Kidney (tissue), 22 donors: ENCODE measurements at places on chromosomes 7 and 10.

- no peak for DNase-seq
Observed at GRCh38 chr7:26188206-26188956, 12.2 kb downstream of the HNRNPA2B1 start.

DNA sequence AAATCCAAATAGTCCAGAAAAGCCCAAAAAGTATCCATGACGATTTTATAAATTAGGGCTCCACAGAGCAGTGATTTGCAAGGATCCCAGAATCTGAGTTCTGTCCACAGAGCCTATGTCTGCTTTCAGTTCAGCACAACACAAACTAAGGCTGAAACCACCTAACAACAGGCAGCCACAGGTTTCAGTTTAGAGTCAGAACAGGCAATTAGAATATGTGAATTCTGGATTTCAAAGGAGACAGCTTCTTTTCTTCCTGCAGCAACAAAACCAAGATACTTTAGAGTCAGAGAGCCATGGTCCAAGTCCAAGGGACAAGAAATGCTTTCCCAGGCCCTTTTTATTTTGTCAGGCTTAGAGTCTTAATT is 23.6 kb downstream of the IFIT3 start:
- DNase-seq = peak; percentile 66

DNA sequence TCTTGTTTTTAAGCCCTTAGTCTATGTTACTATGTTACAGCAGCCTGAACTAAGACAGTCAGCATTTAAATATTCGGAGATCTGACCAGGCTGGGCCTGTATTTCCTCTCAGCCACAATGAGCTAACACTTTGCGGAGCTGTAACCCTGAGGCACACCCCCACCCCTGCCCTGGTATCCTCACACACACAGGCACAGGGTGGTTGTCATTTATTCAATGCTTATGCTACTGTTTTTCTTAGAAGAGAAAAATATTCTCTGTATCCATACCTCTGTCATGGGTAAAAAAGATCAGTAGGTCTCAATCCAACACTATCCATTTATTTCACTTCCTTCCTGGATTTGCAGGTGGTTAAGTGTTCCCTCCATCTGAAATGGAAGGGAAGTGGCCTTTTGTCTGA is 80.3 kb upstream of the TRIL start:
- DNase-seq = peak; percentile 23

DNA sequence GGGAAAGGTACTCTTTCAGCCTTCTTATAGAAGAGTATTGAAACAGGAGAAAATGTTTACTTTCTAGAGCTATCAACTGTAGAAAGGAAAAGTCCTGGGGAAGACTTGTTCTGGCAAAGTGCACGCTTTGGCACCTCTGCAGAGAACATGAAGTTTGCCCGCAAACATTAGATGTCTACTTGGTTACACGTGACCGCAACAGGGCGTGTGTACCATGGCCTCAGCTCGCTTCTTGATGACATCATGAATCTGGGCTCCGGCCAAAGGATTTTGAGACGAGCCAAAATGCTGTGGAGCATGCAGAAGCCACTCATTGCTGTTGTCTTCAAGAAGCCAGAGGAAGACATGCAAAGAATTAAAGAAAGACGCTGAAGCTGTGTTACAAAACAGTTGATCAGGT is 8.6 kb upstream of the TAS2R60 start:
- DNase-seq = no peak

DNA sequence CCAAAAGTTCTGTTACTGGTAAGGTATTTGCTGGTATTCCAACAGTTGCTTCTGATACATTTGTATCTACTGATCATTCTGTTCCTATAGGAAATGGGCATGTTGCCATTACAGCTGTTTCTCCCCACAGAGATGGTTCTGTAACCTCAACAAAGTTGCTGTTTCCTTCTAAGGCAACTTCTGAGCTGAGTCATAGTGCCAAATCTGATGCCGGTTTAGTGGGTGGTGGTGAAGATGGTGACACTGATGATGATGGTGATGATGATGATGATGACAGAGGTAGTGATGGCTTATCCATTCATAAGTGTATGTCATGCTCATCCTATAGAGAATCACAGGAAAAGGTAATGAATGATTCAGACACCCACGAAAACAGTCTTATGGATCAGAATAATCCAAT is 131.0 kb downstream of the AASS start:
- DNase-seq = no peak

DNA sequence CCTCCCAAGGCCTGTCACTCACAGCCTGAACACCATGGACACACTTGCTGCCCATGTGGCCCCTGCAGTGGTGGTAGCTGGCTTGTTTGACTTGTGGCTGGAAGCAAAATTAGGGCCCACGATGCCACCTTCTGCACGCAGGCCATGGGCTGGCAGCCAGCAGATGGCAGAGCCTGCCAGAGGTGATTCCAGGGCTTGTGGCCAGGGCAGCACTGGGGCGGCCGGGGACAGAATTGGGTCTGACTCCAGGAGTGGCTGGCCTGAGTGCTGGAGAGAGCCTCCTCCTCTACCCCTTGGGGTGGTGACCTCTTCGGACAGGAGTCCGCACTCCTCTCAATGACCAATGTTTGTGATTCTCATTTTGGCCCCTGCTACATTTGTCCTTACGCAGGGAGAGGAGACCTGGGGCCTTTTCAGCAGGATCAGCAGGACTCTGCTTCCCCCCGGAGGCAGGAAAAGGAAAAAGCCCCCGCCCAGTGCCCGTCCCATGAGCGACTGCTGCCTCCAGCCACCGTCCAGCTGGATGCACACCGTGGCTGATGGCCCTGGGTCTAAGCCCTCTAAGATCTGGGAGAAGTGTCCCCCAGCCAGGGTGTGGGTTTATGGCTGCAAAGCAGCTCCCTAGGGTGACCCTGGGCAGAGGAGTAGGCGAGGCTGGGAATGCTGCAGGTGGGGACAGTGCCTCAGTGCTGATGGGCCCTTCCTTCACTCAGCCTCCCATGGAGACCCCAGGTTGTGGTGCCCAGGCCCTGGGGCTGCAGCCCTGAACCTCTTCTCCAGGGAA is 26.5 kb downstream of the DNAJB12 start:
- peak; percentile 75 for DNase-seq

- DNase-seq = no peak
Observed at GRCh38 chr10:126421756-126422256, 33.5 kb upstream of the ADAM12 start.

- DNase-seq = peak; percentile 55
Observed at GRCh38 chr10:76136961-76137360, 705.5 kb downstream of the LRMDA start.

DNA sequence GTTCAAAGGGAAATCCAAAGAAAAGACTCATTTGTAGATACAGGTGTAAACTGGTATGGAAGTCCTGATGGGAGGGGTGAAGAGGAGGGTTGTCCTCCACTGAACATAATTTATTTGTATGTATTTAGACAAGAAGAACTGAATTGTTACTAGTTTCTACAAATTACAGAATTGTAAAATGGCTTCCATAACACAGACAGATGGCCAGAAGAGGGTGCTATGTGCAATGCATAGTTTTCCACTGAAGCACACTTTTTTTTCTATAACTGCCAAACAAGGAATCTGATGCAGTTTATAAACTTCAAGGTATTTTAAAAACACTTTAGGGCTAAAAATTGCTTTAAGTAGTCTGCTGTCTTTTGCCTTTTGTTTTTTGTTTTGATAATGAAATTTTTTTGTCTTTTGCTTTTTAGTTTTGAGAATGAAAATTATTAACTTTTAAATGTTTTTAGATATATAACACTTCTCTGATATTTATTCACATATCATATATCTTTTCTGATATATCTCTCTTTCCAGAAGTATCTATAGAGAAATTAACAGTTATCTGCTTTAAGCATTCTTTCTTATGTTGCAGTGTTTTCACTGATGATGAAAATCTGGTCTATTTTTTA is 58.5 kb downstream of the PHYHIPL start:
- DNase-seq = no peak

DNA sequence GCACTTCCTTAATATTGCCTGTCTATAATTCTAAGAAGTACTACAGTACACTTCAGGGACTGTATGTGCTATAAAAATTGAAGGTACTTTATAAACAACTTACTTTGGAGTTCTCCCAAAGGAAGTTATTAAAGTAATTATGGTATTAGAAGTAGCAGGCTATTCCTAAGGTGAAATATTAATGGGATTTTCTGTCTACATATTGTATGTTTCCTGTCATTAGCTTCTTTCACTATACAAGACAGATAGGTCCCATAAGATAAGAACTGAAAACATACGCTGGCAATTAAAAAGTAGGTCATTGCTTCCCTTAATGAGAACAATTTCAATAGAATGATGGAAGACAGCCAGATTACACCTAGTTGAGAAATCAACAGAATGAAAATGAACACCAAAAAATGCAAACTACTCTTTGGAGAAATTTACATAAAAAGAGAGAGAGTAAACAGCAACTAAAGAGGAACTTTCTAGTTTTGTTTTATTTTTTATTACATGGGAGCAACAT is 147.0 kb downstream of the HBP1 start:
- no peak for DNase-seq

- no peak for DNase-seq
Observed at GRCh38 chr7:73343671-73344380, 15.9 kb downstream of the FKBP6 start.

DNA sequence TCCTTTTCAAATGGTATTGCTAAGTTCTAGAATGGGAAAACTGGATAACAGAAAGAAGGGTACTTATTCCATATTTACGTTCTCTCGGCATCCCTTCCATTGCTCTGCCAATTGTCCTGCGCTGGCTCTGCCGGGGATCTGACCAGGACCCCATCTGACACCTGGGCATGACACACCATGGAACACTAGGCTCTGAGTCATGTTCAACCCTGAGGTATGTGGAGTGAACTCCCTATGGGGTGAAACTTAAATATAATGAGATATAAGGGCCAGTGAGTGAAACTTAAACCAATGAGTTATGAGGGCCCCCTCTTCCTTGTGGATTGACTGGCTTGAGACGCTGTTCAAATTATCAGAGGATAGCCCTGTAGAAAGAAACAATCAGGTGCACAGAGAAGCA is 55.1 kb upstream of the ZEB1 start:
- DNase-seq = no peak

GRCh38 chr10:51920672-51921071 is 221.3 kb upstream of the CSTF2T start:
- DNase-seq = no peak

GRCh38 chr7:92496876-92497275 is 19.1 kb upstream of the ERVW-1 start:
- DNase-seq = no peak

GRCh38 chr7:3835109-3835508 is 534.1 kb downstream of the SDK1 start:
- no peak for DNase-seq

GRCh38 chr7:24477398-24478136 is 95.7 kb upstream of the PALS2 start:
- peak; percentile 93 for DNase-seq

GRCh38 chr10:95742485-95742884 is 13.5 kb upstream of the ENTPD1 start:
- DNase-seq = peak; percentile 64

- DNase-seq = no peak
Observed at GRCh38 chr10:127354992-127355391, 158.6 kb upstream of the INSYN2A start.

DNA sequence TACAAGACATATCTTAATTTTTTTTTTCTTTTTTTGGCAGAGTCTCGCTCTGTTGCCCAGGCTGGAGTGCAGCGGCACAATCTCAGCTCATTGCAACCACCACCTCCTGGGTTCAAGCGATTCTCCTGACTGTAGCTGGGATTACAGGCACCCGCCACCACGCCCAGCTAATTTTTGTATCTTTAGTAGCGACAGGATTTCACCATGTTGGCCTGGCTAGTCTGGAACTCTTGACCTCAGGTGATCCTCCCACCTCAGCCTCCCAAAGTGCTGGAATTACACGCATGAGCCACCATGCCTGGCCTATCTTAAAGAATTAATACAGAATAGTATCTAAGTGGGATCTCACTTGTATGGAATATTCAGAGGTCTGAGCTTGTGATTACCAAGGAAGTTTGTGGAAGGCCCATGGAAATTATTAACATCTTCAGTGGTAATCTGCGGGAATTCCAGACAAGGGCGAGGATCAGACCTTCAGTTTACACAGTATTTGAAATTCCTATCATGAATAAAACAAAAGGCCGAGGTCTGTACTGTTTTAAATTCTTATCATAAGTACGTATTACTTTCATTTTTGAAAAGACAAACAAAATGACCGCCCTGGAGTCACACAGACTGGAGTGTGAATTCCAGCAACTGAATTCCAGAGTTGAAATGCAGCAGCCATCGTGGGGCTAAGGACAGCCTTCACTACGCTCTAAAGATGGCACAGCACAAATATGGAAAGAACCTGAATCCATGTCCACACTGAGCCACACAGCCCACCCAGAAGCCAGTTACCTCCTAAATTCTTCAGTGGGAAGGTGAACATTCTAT is 16.7 kb downstream of the GPRIN2 start:
- DNase-seq = no peak

DNA sequence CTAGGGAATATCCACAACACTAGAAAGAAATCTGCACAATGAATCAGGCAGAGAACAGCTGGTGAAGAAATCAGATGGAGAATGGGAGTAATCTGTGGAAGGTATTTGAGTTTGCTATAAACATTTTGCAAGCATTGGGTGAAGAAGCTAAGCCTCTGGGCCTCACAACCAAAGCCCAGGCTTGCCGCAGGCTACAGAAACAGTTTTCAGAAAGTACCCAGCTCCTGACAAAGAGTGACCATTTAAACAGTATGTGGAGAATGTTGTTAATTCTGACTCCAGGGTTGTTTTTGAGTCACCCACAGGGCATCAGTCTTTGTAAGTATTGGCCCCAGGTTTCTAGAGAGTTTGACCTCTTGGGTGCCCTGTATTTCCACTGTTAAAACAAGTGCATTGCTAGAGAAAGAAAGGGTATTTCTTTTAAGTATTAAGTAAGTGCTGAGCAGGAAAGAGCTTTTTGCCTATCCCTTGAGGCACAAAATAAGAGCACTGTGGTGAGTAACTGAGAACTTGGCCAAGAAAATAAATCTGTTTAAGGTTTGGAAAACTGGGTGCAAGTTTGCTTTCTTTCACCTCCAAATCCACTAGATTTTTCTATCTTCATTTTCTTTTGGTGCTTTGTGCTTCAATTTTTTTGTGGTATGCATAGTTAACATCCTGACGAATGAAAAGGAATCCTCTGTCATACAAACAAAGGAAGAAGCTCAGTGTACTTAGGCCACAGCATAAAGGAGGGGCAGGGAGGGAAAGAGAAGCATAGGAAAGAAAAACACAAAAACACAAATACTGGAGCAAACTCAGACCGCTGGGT is 691.8 kb downstream of the SUGCT start:
- DNase-seq = no peak

DNA sequence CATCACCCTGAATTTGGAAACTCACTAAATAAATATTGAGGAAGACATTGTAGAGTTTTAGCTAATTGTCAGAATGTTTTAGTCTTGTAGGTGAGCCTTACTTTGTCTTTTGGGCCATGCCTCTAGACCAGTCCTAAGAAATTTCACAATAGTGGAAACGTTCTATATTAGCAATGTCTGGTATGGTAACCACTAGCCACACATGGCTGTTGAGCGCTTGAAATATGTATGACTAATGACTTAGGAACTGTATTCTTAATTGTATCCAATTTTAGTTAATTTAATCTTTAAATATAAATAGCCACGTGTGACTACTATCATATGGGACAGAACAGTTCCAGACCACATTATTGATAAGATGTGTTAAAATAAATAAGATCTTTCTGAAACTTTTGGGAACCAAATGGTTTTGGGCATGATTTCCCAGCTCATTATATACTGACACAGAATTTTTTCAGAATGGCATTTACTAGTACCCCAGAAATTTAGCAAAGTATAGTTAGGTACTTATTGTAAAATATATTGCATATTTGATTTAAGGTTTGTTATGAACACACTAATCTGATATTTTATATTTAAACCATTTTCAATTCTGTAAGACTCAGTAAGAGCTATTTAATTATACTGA is 95.0 kb downstream of the VPS50 start:
- DNase-seq = no peak

- no peak for DNase-seq
Observed at GRCh38 chr10:96987842-96988175, 155.7 kb downstream of the LCOR start.
